ENCODE measurements at places on chromosomes 16 and 17.

GRCh38 chr17:77717941-77718668 is 240.4 kb upstream of the TNRC6C start:
- no peak for DNase-seq

- no peak for DNase-seq
These were observed 461.3 kb downstream of the PMP22 start for GRCh38 chr17:14803826-14804225.

DNA sequence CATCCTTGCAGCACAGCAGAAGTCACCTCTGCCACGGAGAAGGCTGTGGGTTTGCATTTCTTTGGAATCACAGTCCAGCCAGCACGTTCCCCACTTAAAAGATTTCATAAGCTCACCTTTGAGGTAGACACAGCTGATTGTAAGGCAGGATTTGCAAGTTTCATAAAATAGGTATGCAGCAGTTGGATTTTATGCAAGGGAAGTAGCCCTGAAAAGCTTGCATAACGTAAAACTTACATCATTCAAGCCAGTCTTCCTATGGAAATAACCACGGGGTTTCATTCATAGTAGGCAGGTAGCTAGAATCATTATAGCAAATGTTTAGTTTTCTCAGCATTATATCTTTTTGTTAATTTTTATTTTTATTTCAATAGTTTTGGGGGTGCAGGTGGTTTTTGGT is 49.8 kb upstream of the ARHGAP44 start:
- DNase-seq: no peak

DNA sequence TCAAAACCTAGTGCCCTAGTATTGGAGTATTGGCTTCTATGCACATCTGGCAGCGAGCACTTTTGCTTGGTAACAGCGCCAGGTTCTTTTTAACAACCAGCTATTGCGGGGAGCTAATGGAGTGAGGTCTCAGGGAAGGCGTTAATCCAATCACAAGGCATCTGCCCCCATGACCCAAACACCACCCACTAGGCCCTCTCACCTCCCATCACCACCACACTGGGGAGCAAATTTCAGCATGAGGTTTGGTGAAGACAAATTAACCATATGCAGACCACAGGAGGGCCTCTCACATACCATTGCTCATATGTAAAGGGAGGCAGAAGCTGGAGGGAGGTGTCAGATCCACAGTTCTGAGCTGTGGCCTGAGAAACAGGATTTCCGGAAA is 893 bp upstream of the ODF4 start:
- DNase-seq: no peak

DNA sequence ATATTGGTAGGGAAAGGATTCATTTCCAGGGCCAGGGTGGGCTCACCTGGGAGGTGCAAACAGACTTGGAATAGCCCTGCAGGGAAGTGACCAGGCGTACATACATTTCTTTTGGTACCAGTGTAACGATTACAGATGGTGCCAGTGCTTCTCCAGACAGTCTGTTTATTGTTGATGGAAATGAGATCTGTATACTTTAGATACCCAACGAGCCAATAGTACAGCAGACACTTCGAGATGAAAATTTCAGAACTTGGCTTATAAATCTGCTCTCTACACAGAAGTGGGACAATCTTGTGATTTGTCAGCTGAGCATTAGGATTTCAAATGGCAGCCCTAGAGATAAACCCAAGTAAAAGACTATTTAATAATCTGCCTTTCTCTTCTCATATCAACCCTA is 57.9 kb downstream of the HS3ST2 start:
- DNase-seq: no peak

GRCh38 chr17:64723781-64724180 is 61.7 kb upstream of the SMURF2 start:
- no peak for DNase-seq

- no peak for DNase-seq
These were observed 40.6 kb downstream of the LGALS9 start for GRCh38 chr17:27671591-27671910.

DNA sequence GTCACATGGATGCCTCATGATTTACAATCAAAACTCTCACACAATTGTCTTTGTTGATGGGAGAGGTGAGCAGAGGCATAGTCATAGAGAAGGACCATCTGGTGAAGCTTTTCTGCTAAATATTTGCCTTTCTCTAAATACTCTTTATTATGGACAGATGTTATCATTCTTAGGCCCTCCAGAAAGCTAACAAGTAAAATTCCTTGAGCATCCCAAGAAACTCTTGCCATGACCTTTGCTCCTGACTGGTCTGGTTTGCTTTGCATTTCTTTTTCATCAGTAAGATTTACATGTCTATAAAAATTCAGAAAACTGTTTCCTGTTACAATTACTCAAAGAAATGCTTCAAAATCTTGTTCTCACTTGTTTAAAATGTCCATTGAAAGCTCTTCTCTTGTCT is 1336.6 kb upstream of the CDH8 start:
- no peak for DNase-seq

DNA sequence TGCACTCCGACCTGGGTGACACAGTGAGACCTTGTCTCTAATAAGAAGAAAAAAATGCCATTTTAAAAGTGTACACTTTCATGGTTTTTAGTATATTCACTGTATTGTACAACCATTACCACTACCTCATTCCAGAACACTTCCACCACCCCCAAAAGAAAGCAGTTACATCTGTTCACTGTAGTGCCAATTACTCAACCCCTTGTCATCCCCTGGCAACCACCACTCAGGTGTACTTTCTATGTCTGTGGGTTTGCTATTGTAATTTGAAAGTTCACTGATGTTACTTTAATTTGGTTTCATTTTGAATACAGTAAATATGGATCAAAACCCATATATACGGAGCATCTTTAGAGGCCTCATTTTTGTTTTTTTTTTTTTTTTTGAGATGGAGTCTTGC is 6.1 kb downstream of the ZG16 start:
- DNase-seq: no peak

DNA sequence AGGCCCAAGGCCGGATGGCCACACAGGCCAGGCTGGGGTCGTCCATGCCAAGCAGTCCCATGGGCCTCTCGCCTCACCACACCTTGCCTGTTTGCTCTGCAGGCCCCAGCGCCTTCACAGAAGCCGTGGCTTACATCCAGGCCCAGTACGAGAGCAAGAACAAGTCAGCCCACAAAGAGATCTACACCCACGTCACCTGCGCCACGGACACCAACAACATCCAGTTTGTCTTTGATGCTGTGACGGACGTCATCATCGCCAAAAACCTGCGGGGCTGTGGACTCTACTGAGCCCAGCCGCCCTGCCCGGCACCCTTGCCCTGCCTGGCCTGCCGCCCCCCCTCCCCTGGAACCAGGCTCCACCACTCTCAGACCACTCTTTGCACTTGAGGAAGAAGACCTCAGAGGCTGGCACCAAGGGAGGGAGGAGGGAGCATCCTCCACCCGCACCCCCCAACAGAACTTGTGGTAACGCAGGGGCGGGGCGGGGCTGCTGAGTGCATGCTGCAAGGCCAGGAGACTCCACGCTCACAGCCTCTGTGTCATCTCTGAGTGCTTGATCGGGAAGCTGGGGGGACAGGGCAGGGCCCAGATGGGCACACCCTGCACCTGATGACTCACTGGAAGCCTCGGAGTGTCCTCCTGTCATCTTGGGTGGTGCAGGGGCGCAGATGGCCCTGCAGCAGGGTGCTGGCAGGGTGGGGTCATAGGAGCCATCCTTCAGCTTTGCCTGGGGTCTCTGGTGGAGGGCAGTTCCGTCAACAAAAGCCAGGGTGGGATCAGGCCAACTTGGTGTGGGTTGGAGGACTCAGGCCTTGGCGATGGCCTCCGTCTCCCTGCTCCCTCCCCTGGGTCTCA is 81.5 kb downstream of the AMFR start:
- no peak for DNase-seq

- no peak for DNase-seq
These were observed 37.5 kb downstream of the IRX3 start for GRCh38 chr16:54248863-54249710.

DNA sequence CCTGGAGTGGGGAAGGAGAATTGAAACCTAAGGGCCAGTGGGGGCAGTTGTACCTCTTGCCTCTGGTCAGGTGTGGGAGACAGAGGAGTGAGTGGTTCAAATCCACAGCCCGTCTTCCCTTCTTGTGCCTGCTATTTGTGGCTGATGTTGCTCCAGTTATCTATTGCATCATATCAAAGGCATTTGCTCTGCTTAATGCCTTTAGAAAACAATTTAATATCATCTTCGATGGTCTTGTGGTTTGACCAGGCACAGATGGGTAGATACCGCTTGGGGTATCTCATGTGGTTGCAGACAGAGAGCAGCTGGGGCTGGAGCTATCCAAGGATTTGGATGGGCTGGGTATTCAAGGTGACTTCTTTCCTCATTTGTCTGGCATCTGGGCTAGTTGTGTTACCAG is 376.1 kb upstream of the RBFOX1 start:
- DNase-seq: no peak

- DNase-seq: no peak
These were observed 1404.1 kb downstream of the CDH11 start for GRCh38 chr16:63717806-63718205.

DNA sequence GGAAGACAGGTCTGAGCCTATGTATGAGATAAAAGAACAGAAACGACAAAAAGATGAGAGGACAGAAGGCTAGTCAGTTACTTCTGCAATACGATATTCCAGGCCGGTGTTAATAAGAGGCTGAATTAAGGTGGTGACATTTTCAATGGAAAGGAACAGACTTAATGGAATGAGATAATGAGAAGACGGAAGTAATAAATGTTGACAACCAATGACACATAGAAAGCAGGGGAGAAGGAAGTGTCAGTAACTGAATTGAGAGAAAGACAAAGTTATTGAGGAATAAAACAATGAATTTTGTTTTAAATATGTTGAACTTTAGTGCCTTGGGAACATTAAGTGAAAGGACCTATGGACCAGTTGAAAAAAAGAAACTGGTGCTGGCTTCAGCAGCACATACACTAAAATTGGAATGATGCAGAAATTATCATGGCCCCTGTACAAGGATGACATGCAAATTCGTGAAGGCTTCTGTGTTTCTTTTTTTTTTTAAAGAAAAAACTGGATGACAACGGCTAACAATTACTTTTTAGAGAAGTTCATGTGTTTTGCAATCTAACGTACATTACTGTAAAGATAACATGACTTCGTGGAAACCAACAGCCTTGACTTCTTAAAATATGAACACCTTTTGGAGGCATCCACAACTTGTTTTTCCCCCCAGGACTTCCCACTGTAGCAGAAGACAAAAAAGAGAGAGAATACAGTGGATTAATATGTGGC is 18.5 kb upstream of the CPD start:
- no peak for DNase-seq

- DNase-seq: no peak
These were observed 58.0 kb upstream of the HNF1B start for GRCh38 chr17:37802712-37803416.

GRCh38 chr16:77721752-77722308 is 484 bp upstream of the NUDT7 start:
- DNase-seq: no peak

DNA sequence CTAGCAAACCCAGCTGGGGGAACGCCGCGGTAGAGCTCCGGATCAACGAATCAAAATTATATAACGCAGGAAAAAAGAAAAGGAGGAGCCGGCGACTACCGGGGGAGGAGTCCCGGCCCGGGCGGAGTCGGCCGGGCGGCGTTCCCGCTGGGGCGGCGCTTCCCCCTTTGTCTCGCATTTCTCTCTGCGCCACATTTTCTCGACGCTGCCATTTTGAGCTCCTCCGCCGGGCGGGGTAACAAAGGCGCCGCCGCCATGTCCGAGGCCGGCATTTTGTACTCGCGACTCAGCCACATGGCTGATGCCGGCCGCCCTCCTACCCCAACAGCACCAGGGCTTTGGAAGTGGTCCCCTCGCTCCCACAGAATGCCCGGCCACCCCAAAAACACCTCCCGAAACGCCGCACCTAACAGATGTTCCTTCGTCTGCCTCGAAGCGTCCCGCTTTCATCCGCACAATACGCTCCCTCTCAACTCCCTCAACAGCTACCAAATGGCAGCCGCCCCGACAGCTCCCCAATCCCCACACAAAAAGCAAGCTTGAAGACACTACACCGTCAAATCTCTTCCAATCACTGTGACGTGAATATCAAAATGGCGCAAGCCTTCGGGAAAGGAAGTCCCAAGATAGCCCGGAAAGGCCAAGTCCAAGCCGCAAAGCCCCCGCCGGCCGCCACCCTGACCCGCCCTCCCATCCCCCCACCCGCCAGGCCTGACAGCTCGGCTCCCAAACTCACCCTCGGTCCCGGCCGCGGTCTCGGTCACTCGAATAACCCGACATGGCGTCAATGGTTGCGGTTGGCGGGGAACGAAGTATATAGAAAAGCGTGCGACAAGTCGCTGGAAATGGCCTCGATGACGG is 519 bp downstream of the DDX5 start:
- peak; percentile 81 for DNase-seq

DNA sequence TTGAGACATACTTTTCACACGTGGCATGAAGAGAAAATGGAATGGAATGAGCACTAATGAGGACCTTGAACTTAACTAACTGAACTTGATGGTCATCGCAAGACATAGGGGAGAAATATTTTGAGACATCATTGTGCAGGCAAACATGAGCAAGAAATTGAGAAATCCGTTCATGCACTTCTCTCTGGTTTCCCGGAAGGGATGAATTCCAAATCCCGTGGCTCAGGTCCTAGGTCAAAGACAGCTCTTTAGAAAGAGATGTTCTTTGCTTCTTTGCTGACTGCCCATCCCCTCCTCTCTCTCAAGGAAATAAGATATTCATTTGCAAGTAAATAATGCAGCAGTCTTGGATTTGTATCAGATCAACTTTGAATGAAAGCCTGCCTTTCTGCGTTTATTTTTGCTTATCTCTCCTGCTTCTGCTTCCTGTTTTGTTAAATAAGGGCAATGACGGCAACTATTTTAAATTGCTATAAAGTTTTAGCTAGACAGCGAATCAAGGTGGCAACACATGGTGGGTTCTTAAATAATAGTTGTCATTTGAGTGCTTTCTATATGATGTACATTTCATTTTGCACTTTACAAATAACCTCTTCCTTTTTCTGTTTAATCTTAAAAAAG is 657.8 kb downstream of the MAF start:
- DNase-seq: no peak

DNA sequence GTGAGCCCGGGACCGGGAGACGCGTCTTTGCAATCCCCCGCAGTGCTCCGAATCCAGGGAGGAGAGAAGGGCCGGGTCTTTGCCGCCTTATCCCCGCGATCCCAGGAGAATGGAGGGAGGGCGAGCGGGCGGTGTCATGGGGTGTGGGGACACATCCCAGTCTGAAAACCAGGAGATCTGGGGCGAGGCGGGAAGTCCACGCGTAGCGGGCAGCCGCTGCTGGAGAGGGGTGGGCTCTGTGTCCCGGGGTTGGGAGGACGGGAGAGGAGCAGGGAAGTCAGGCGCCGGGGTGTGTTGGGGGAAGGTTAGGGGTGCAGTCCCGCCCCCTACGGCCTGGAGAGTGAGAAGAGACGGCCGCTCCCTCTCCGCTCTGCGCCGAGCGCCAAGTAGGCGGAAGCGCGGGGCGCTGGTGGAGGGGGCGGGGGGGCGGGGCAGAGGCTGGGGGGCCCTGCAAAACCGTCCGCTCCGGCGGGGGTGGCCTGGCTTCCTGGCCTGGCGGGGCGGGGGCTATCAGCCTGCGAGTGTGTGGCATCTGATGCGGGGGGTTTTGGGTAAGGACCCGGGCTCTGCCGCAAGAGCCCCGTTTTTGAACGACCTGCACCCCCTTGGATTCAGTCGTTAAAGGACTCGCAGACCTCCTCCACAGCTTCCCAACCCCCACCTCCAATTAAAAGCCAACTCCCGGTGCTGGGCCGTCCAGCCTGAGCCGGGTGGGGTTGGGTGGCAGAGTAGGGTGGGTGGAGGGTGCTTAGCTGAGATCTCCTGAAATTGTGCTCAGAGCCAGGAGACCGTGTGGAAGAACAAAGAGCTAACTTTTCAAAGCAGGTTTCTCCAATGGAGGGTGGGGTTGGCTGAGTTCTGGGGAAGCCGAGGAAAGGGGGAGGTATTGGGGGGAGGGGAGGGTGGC is 654 bp downstream of the LASP1 start:
- DNase-seq: peak; percentile 78

- DNase-seq: no peak
These were observed 329.9 kb downstream of the KCNJ2 start for GRCh38 chr17:70499067-70499786.

Measured in HCEC 1CT (cell line).